AG04449 (cell line): ENCODE measurements at places on chromosomes 4 and X.
A peak's percentile ranks its signal among the peaks of the same experiment; 100 is the strongest.

- peak; percentile 4 for DNase-seq
These were observed 126.4 kb downstream of the KDR start for GRCh38 chr4:54999003-54999402.

DNA sequence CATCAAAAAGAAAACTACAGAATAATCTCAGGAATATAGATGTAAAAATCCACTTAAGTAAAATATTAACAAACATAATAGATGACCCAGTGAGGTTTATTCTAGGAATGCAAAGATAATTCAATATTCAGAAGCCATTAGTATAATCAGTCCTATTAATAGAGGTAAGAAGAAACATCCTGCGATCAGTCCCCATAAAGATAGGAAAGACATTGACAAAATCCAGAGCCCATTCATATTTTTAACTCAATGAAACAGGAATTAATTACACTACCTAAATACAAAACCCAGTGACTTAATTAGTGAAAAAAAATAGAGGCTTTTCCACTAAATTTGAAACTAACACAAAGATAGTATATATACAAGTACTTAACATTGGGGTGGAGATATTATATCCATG lies 321.4 kb upstream of the INTU start:
- no peak for DNase-seq

- DNase-seq: peak; percentile 94
These were observed 205.4 kb downstream of the DCLK2 start for GRCh38 chr4:150283689-150284088.

GRCh38 chr4:74120086-74120485 lies 21.1 kb upstream of the CXCL2 start:
- DNase-seq: no peak

- DNase-seq: no peak
These were observed 62.3 kb upstream of the PAGE3 start for GRCh38 chrX:55326985-55327384.

- DNase-seq: no peak
These were observed 32.9 kb upstream of the EGFL6 start for GRCh38 chrX:13536551-13536950.

- no peak for DNase-seq
These were observed 362.3 kb downstream of the PABPC4L start for GRCh38 chr4:133839326-133839725.

GRCh38 chr4:123600987-123601904 lies 204.7 kb downstream of the SPRY1 start:
- DNase-seq: no peak
